ENCODE measurements at places on chromosomes 16 and 17.
A peak's percentile ranks its signal among the peaks of the same experiment; 100 is the strongest.

- DNase-seq, result no peak
Observed at GRCh38 chr17:40556884-40557414, 8.3 kb downstream of the CCR7 start.

DNA sequence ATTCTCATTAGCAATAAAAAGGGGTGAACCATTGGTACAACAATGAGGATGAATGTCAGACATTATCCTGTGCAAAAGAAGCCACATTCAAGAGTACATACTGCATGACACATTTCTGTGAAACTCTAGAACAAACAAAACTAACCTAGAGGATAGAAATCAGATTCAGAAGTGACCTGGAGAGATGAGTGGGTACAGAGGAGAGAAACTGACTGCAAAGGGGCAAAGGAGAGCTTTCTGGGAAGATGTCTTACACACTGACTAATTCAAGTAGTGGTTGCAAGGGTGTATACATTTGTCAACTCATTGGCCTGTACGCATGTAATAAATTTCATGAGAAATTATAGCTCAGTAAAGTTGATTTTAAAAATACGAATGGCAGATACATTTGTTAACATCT, 115.6 kb downstream of the GAS7 start:
- no peak for DNase-seq

- DNase-seq, result no peak
Observed at GRCh38 chr17:4853208-4853671, 20.1 kb downstream of the MINK1 start.

GRCh38 chr16:87608400-87608985, 6.2 kb downstream of the JPH3 start:
- DNase-seq, result peak; percentile 7

GRCh38 chr16:28607116-28607623, 2.7 kb downstream of the SULT1A1 start:
- DNase-seq, result no peak

DNA sequence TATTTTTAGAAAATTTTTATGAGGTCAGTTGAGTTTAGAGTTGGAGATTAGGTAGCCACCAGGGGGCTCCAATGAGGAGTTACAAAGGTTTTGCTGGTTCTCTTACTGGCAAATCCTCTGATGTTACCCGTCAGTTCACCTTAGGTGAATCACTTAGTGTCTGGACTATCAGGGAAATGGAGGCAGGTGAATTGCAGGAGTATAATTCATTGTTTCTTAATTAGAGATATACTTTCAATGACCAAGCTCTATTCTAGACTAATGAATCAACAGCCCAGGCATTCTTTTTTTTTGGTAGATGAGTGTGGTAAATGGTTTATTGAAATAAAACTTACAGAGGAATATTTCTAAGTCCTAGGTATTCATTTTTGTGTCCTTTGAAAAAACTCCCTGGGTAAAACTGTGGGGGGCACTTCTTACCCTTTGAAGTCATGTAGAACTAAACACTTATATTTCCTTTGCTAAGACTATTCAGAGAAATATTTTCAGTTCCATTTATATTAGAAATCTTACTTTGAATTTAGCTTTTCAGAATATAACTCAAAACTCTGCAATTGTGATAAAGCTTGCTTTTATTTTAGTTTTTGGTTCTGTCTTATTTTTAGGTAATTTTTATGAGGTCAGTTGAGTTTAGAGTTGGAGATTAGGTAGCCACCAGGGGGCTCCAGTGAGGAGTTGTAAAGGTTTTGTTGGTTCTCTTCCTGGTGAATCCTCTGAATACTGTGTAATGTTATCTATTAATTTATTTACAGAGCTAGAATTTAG, 17.7 kb downstream of the PSMD11 start:
- DNase-seq, result peak; percentile 49

DNA sequence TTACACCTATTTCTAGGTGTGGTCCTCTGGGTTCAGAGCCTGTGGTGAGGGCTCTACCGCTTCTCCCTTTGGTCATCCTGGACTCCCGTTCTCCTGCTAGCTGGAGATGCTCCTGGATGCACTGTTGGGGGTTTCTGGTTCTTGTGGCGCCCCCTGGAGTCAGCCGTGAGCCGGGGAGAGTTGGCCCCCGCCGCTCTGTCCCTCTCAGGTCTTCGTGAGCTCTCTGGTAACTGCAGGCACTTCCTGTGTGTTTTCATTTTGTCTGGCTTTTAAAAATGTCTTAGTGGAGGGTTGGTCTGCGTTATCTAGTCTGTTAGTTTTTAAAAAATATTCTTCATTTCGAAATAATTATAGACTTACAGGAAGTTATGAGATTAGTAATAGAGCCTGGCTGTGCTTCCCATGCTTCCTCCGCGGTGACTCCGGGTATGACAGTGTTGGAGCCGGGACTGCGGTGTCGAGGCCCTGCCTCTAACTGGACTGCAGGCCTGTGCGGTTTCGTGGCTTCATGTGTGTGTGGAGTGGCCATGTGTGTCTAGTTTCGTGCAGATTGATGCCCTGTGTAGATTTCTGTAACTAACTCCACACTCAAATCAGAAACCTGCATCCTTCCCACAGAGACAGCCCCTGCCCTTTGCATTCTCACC, 78.0 kb upstream of the ZNF750 start:
- no peak for DNase-seq

DNA sequence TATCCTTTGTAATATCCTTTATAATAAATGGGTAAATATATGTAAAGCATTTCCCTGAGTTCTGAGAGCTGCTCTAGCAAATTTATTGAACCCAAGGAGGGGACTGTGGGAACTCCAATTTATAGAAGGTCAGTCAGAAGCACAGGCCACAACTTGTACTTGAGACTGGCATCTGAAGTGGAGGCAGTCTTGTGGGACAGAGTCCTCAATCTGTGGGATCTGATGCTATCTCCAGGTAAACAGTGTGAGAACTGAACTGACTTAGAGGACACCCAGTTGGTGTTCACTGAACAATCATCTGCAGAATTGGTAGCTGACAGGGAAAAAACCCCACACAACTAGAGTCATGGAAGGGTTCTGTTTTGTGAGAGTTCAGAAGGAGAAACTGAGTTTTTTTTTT, 34.0 kb downstream of the AKAP10 start:
- DNase-seq, result no peak

DNA sequence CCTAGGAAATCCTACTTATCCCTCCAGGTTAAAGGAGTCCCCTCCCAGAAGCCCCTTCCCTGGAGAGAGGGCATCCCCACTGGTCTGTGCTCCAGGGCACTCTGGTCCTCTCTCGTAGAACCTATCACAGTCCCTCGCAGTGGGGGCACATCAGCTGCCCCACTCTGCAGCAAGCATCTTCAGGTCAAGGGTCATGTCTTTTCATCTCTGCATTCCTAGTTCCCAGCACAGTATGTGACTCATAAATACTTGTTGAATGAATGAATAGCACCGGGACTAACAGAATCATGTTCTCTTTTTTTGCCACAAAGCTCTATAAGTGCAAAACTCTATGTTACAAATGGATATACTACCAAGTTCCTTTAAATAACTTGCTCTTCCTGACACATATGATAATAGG, 36.0 kb downstream of the RNF157 start:
- DNase-seq, result no peak

DNA sequence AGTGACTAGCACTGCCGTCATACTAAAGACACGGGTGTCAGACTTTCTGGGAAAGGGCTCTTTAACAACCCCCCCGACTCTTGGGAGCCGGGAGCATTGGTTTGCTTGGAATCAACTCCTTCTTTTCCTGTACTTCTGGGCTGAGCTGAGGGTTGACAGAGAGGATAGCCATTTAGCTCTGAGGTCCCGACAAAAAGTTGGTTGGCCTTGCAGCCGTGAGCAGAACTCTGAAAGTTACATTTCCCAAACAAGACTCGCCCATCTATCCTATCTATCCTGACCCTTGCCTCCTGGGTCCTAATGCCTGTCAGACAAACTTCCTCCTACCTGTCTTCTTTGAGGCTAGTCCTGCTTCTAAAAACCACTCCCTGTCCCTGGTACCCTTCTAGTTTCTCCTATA, 460.8 kb upstream of the TOM1L1 start:
- no peak for DNase-seq

GRCh38 chr16:21617607-21618006, 18.2 kb downstream of the METTL9 start:
- no peak for DNase-seq

GRCh38 chr16:79480056-79480455, 120.5 kb downstream of the MAF start:
- DNase-seq, result no peak

GRCh38 chr17:35537601-35538141, at the start of gene SLFN12L:
SLFN12L (minus strand) TSS chr17:35537678; CDS start chr17:35522364, 15,314 bp downstream.
- DNase-seq, result no peak

- DNase-seq, result no peak
Observed at GRCh38 chr16:9706217-9706836, 475.9 kb downstream of the GRIN2A start.

GRCh38 chr17:47877368-47878034, 18.5 kb upstream of the SP2 start:
- no peak for DNase-seq

DNA sequence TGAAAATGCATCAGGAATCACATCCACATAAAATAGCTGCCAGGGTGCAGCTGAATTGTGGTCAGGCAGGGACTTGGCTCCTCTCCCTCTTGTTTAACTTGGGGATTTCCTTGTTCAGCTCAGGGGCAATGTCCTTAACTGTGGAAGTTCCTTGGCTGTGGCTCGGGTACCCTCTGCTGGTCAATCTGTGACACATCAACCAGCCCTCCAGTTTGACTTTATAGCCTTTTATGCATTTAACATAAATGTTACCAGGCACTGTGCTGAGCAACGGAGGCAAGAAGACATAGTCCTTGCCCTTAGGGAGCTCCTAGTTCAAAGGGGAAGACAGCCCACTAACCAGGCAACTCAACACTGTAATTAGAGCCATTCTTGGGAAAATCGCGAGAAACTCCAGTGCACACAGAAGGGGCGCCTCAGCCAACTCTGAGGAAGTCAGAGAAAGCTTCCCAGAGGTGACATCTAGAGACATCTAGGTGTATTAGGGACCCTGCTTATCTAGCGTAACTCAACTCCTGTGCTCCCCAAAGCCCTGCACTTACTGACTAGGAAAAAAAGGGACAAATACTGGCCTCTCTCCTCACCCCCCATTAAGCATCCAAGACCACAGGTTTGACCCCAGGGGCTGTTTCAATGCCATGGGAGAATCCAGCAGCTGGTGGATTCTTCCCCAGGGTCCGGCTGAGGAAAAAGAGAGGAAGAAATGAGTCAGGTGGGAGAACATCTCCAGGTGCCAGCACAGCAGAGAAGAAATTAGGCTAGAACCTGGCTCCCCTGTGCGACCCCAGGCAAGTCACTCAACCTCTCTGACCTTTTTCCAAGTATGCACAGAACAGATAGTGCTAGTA, 17.3 kb upstream of the EEF2K start:
- DNase-seq, result no peak

Data from stimulated activated CD8-positive, alpha-beta memory T cell treated with anti-CD3 and anti-CD28 coated beads, Interleukin-15, amount 100 ng/mL, for 1 hour (primary cell).